ENCODE measurements at places on chromosomes 12 and 14.

DNA sequence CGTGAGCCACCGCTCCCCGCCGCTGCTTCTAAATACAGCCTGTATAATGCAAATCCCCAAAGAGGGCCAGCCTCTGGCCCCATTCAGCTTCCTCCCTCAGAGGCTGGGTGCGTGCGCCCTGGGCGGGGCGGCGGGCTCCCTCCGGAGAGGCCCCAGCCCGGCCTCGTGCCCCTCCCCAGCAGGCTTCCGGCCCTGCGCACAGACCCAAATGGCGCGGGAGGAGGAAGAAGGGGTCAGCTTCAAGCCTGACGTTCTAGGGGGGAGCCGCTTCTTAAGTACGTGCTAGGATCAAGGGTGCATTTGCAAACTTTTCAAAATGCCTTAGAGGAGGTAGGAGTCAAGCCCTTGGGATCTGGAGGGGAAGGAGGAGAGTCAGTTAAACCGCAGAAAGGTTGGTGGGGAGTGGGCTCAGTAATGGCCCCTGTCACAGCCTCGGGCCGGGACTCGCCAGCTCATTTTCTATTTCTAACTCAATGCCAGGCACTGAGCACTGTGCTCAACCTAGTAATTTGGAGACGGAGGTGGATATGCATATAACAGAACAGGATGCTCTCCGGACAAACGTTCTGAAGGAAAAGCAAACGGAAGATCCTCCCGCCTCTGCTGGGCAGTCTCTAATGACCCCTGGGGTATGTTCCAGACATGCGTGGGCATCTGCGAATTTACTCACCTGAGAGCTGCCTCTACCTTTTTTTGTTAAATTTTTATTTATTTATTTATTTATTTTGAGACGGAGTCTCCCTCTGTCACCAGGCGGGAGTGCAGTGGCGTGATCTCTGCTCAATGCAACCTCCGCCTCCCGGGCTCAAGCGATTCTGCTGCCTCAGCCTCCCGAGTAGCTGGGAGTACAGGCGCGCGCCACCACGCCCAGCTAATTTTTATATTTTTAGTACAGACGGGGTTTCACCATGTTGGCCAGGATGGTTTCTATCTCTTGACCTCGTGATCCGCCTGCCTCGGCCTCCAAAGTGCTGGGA is 32.3 kb downstream of the NINJ2 start:
- H3K27me3 ChIP-seq, result no peaks in the 10 kb centered on the region
- peaks cover 15% of the 10 kb centered on the region for H3K4me1 ChIP-seq
- no peak overlapping the region for H3K4me3 ChIP-seq
- H3K36me3 ChIP-seq, result no peaks in the 10 kb centered on the region
- peak; percentile 76 for DNase-seq

- no peak for DNase-seq
- H3K27me3 ChIP-seq, result no peaks in the 10 kb centered on the region
- no peak overlapping the region for H3K4me3 ChIP-seq
- no peaks in the 10 kb centered on the region for H3K36me3 ChIP-seq
Measured at GRCh38 chr12:43180242-43180641, 371.8 kb downstream of the ADAMTS20 start.

- H3K36me3 ChIP-seq, result no peaks in the 10 kb centered on the region
- H3K27me3 ChIP-seq, result no peaks in the 10 kb centered on the region
- DNase-seq, result peak; percentile 28
- peaks cover under 1% of the 10 kb centered on the region for H3K4me1 ChIP-seq
- no peak overlapping the region for H3K27ac ChIP-seq
Measured at GRCh38 chr14:67539116-67539515, 6.0 kb downstream of the PLEKHH1 start.

DNA sequence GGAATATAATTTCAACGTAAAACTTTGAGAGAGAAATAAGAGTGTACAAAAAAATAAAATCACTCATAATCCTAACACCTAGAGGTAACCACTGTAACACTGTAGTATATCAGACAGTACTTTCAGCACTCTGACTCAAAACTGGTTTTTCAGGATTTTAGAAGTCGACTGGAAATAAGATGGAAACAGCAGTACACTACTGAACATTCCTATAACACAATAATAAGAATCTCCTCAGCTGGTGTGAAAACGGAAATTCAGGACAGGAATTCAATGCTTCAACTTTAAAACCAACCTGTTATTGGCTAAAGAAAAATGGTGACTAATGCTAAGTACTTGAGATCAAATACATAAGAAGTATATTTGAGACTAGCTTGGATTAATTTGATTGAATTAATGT is 12.3 kb upstream of the PITPNM2 start:
- no peak for DNase-seq
- H3K4me3 ChIP-seq, result no peak overlapping the region
- H3K4me1 ChIP-seq, result no peaks in the 10 kb centered on the region
- no peaks in the 10 kb centered on the region for H3K27me3 ChIP-seq
- H3K27ac ChIP-seq, result no peak overlapping the region

GRCh38 chr12:80068173-80068572 is 31.2 kb upstream of the OTOGL start:
- no peaks in the 10 kb centered on the region for H3K27me3 ChIP-seq
- no peak overlapping the region for H3K27ac ChIP-seq
- H3K4me1 ChIP-seq, result peaks cover 26% of the 10 kb centered on the region
- DNase-seq, result no peak
- no peak overlapping the region for H3K4me3 ChIP-seq

GRCh38 chr14:104100171-104101085 is 14.9 kb downstream of the ASPG start:
- H3K36me3 ChIP-seq, result no peaks in the 10 kb centered on the region
- DNase-seq, result no peak
- no peak overlapping the region for H3K4me3 ChIP-seq

DNA sequence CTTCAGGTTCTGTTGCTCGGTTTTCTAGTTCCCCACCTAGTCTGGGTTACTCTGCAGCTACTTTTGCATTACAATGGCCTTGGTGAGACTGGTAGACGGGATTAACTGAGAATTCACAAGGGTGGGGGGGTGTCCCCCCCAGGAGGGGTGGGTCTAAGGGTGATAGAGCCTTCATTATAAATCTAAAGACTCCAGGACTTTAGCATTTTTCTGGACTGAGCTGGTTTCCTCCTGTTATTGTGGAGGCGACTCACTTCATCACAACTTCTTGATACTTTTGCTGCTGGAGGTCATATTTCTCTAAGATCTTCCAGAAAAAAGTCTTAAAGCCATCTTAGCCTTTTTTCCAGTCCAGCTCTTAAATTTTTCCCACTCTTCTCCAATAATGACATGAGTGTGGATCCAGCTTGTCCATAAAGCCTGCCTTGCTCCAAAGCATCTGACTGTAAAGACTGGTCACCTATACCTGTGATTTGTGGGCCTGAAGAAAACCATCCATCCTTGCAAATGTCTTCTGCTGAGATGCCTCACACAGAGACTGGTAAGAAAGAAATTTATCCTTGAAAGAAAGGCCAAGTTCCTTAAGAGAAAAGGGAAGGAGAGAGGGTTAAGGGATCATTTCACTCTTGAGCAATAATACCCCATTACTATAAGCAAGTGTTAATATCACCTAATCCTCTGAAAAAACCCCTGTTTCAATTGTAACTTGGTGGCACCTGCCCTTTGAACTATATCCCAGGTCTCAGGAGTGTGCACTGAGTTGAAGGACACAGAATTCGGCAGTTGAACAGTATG is 19.7 kb upstream of the SLC2A14 start:
- no peak for DNase-seq
- no peaks in the 10 kb centered on the region for H3K36me3 ChIP-seq
- H3K27ac ChIP-seq, result no peak overlapping the region
- H3K4me3 ChIP-seq, result no peak overlapping the region

DNA sequence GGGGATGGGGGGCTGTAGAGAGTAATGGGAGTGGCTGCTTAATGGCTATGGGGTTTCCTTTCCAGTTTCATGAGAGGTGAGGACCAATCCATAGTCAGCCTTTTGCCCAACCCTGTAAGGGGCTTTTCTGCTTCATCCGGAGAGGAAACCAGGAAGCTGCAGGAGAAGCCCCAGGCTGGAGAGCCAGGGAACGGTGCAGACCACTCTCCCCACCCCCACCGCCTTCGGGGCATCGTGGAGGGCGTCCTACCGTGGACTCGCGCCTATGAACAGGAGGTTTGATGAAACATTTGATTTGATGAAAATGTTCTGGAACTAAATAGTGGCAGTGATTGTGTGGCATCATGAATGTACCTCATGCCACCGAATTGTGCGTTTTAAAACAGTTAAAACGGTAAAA is 204.3 kb upstream of the DIO3 start:
- H3K27me3 ChIP-seq, result no peaks in the 10 kb centered on the region
- H3K4me3 ChIP-seq, result no peak overlapping the region
- H3K4me1 ChIP-seq, result peaks cover 4% of the 10 kb centered on the region
- no peak overlapping the region for H3K27ac ChIP-seq

- H3K4me3 ChIP-seq, result no peak overlapping the region
- H3K27ac ChIP-seq, result no peak overlapping the region
- DNase-seq, result no peak
- H3K27me3 ChIP-seq, result no peaks in the 10 kb centered on the region
Measured at GRCh38 chr12:14238221-14238792, 127.2 kb upstream of the ATF7IP start.

DNA sequence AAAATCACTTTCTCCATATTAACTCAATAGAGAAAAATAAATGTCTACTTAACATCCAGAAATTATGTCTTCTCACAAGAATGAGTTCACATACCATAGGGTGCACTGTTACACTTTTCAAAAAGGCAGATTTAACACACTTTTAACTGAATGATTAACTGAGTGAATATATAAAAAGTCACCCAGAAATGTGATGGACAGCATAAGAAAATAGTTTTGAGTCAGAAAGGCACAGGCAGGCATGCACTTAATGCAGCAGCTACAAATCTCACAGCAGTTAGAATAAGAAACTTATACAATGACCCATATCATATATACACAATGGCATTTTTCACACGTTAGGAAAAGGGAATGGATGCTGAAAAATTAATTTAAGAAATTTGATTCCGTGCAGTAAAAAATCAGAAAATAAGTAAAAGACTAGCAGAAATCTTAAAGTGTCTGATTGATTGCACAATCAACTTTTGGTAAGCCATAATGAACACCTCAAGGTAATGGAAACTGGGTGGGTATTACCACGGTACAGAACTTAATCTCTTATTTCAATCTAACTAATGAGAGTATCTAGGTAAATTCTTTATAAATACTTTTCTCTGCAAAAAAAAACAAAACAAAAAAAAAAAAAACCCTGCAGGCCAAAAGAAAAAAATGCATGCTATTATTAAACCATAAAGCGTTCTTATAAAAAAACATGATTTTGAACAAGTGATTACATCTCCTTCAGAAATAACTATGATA is 3.5 kb downstream of the MED13L start:
- H3K4me1 ChIP-seq, result peaks cover 32% of the 10 kb centered on the region
- H3K4me3 ChIP-seq, result no peak overlapping the region
- no peak overlapping the region for H3K27ac ChIP-seq
- DNase-seq, result no peak

- H3K27ac ChIP-seq, result no peak overlapping the region
- peaks cover 10% of the 10 kb centered on the region for H3K36me3 ChIP-seq
- no peak overlapping the region for H3K4me3 ChIP-seq
- no peaks in the 10 kb centered on the region for H3K4me1 ChIP-seq
Measured at GRCh38 chr14:104877806-104878550, 12.9 kb downstream of the CEP170B start.

- H3K27ac ChIP-seq, result no peak overlapping the region
- H3K4me3 ChIP-seq, result no peak overlapping the region
- no peaks in the 10 kb centered on the region for H3K36me3 ChIP-seq
- no peaks in the 10 kb centered on the region for H3K27me3 ChIP-seq
Measured at GRCh38 chr12:98217257-98217656, 298.1 kb upstream of the TMPO start.
